ENCODE measurements at places on chromosomes 12 and 14.

GRCh38 chr12:28089338-28089737 lies 100.9 kb upstream of the CCDC91 start:
- DNase-seq: no peak

- DNase-seq: no peak
Observed at GRCh38 chr14:72554401-72554800, 339.5 kb downstream of the DPF3 start.

DNA sequence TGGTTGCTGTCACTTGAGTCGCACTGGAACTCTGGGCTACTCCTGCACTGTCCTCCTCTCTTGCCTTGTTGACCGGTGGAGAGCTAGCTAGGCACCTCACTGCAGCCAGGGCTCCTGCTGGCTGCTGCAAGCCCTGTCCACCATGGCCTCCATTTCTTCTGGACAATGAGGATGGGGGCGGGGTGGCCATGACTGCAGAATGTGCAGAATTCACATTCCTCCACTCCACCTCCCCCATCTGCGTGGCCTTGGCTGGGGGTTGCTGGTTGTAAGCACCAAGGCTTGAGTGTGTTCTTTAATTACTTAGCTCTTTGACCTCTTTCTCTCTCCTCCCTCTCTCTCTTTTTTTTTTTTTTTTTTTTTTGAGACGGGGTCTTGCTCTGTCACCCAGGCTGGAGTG lies 248.5 kb downstream of the PCNX1 start:
- DNase-seq: no peak

GRCh38 chr14:103280278-103280928 lies 53.6 kb upstream of the EIF5 start:
- DNase-seq: no peak

Measured in germinal center (tissue), 1 donor.